Adrenal gland (tissue), 19 donors: ENCODE measurements at places on chromosomes 13 and 19. TPM values are rescaled to one million over a fixed set of nuclear protein-coding genes. Genes with fewer than 3 reads are reported as not detected.

DNA sequence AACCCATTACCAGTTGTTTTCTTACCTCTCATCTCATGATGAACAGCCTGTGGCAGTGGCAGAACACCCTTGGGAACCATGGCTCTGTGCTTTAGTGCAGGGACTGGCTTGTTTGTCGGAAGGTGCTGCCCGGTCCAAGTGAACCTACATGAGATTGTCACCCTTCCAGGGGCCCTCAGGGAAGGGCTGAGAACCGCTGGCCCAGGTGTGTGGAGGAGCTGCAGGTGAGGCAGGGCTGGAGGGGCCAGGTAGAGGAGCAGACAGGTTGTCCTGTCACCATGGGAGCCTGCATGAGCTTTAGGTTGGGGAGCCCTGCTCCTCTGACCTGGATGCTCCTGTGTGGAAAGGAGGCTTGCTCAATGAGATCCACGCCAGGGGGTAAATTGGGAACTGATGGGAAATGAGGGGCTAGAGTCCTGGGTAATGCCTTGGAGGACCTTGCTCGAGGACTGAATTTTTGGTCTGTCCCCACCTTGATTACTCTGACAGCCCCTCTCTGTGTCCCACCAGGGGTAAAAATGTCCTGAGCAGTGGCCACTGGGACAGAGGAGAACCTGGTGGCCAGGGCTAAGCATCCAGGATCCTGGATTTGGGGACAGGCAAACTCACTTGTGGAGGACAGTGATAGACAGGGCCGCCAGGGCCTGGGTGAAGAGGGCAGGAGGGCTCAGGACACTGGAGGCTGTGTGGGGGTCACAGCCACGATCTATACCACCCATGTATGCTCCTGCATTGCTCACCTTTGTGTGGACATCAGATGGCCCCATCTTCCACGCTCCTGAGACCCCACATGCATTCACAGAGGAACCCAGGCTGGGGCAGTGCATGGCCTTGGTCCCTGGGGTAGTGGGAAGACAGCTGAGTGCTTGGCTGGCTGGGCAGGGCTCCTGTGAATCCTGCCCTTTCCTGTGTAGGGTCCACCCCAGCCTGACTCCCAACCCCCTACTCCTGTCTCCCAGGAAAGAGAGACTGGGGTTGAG lies 24.1 kb upstream of the CEACAM1 start:
- DNase-seq = no peak

- no peak for DNase-seq
Observed at GRCh38 chr13:65378943-65379519, 1851.1 kb downstream of the PCDH9 start.

The ATXN8OS gene
- total RNA-seq = not detected

The TINCR gene
- 3.0 TPM for total RNA-seq
